EL (cell line): ENCODE measurements at places on chromosomes 12 and 14.

DNA sequence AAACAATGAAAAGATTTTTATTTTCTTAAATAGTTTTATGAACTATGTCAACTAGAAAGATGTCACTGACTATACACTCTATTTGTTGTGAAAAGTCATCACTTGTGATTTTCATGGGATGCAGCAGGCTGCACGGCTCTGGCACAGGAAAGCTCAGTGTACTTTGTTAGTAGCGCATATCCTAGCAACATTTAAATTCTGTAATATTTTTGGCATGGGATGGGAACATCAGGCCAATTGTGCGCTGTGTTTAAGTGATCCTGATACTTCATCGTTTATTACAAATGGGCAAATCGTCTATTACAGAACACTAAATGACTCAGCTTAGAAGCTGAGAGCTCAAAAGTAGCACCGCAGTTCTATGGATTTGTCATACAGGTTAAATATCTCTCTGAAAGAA, 60.7 kb upstream of the SAV1 start:
- no peak for DNase-seq

DNA sequence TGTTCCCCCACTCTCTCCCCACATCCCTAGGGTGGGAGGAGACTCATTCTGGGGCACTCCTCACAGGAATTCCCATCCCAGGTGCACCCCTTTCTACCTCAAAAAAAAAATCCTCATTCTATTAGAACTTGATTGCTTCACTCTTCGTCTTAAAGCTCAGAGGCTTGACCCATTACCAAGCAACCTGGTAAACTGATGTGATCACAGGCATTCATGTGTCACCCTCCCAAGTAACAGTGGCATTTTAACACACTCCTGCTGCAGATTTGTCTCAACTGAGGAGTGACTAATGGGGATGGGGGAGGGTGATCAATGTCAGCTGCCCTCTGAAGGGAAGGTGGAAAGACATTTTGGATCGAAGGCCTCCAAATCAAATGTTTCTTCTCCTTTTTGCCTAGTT, 78.1 kb upstream of the PTHLH start:
- no peak for DNase-seq

DNA sequence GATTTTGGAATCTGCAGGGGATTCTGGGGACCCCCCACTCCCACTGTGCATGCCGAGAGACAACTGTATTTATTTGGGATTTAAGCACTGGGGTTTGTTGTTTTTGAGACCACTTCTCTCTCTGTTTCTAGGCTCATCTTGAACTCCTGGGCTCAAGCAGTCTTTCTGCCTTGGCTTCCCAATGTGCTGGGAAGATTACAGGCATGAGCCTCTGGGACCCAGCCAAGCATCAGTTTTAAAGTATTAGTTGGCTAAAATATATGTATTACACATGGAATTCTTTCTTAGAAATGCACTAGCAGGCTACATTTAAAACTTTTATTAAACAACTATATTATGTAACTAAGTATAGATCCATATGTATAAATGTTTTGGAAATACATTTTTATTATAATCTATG, 78.3 kb downstream of the AEBP2 start:
- no peak for DNase-seq

- no peak for DNase-seq
Measured at GRCh38 chr14:31936115-31936514, 141.0 kb upstream of the ARHGAP5 start.

DNA sequence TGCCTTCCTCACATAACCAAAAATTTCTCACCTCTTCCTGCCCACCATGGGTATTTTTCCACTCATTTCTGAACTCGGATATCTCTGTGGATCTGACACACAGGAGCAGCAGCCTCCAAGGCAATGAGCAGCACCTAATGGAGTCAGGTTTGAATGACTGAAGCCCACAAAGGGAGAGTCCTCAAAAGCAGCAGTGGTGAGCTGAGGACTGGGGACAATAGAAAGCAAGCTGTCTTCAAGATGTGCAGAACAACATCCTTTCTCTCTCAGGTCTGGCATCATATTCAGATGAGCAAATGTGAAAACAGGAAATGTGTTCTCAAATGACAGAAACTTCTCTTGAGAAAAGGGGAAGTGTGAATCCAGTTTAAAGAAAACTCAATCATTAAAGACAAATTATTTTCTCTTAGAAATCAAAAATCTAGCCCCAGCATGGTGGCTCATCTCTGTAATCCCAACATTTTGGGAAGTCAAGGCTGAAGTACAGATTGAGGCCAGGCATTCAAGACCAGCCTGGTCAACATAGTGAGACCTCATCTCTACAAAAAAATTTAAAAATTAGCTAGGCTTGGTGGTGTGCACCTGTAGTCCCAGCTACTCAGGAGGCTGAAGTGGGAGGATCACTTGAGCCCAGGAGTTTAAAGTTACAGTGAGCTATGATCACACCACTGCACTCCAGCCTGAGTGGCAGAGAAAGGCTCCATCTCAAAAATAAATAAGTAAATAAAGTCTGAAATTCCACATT, 54.2 kb downstream of the C12orf42 start:
- no peak for DNase-seq

DNA sequence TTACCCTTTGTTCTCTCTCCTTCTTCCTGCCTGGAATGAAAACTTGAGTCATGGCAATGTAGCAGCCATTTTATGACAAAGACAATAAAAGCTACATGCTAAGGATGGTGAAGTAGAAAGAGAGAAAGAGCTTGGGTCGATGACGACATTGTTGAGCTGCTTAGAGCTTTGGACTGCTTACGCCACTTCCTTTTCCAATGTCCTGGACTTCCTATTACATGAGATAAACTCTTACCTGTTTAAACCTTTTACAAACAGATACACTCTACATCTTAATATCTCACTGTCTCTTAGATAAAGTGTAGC, 70.1 kb downstream of the PEBP1 start:
- no peak for DNase-seq

DNA sequence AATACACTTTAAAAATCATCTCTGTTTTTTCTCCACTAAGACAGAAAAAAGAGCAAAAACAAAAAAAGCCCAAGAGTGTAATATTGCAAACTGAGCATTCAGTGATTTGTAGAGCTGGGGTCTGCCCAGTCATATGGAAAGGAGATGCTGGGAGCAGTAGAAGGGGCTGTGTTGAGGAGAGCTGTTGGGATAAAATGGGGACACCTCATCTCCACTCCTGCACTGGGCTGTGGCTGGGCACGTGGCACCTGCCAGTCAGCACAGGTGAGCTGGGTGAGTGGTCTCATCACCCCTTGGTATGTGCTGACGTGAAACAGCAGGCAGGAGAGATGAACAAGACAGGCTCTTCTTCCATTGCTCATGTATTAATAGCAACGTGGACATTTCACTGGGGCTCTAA, 217.4 kb downstream of the C12orf42 start:
- DNase-seq, result no peak

GRCh38 chr14:31920989-31921650, 156.0 kb upstream of the ARHGAP5 start:
- DNase-seq, result no peak

- peak; percentile 15 for DNase-seq
Measured at GRCh38 chr12:19139615-19140194, 10.2 kb downstream of the PLEKHA5 start.

DNA sequence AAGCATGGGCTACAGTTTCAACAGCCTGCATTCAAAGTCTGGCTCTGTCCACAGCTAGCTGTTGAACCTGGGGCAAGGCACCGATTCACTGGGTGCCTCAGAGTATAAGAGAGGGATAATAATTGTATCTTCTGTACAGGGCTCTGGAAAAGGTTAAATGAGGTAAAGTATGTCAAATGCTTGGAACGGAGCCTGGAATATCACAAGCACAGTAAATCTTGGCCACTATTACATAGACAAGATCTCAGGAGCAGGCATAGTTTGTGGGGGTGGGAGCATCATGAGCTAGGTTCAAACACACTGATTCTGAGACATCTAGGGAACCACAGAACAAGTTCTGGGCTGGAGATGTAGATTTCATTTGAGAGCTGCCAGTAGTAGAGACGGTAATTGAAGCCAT, 203.7 kb upstream of the NUDT4 start:
- peak; percentile 75 for DNase-seq

DNA sequence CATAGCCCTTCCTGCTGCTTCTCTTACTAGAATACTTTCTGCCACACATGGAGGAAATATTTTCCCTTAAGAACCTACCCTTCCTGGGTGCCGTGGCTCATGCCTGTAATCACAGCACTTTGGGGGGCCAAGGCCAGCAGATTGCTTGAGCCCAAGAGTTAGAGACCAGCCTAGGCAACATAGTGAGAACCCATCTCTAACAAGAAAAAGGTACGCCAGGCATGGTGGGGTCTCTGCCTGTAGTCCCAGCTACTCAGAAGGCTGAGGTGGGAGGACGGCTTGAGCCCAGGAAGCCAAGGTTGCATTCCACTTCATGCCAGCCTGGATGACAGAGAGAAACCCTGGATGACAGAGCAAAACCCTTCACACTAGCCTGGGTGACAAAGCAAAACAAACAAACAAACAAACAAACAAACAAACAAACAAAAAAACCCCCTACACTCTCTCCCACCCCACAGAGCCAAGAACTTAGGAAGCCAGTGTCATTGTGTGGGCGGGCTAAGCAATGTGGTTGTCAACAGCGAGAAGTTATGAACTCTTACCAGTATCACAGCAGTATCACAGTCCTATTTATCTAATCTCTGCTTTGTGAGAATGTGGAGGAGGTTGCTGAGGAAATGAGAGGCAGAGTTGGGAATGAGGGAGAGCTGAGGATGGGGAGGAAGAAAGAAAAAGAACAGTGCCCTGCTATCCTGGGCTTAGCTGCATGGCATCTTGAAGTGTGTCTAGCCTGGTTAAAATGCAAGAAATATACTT, 53.8 kb upstream of the CLEC14A start:
- DNase-seq, result no peak

DNA sequence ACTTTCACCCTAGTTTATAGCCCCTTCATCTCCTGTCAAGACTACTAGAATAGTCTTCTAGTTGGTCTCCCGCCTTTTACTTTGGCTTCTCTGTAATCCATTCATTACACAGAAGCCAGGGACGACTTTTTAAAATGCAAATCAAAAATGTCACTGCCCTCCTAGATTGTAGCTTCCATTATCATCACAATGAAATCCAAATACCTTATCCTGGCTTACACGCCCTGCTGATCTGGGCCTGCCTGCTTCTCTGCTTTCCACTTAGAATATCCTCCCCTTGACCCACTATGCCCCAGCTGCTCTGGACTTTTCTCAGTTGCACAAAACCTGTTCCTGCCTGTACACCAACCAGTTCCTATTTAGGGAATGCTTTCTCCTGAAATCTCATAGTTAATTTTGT, 4.5 kb upstream of the EEA1 start:
- DNase-seq, result no peak

DNA sequence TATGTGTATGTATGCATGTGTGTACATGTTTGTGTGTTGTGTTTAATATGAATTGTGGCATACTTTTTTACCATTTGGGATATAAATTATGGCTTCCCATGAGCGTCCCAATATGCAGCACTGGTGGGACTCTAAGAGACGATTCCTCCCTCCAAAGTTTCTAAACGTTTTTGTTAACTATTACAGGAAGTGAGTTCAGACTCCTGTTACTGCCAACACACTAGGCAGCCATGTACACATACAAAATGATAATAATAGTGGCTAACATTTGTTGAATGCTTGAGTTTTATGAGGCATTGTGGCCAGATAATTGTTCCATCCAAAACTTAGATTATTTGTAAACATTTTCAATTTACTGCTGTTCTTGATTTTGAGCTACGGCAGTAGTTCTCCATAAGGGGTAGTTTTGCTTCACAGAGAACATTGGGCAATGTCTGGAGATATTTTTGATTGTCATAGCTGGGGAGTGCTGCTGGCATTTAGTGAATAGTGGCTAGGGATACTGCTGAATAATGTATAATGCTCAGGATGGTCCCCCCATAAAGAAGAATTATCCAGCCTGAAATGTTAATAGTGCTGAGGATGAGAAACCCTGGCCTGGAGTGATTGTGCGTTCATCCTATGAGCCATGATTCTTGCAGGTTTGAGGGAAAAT, 45.1 kb downstream of the ARID2 start:
- DNase-seq, result no peak

DNA sequence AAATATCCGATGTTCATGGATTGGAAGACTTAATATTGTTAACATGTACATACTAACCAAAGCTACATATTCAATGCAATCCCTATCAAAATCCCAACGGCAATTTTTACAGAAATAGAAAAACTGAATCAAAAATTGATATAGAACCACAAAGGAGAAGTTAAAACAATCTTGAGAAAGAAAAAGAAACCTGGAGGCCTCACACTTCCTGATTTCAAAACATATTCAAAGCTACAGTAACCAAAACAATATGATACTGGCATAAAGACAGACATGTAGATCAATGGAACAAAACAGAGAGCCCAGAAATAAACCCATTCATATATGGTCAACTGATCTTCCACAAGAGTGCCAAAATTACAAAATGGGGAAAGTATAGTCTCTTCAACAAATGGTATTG, 5.4 kb upstream of the PELI2 start:
- no peak for DNase-seq

DNA sequence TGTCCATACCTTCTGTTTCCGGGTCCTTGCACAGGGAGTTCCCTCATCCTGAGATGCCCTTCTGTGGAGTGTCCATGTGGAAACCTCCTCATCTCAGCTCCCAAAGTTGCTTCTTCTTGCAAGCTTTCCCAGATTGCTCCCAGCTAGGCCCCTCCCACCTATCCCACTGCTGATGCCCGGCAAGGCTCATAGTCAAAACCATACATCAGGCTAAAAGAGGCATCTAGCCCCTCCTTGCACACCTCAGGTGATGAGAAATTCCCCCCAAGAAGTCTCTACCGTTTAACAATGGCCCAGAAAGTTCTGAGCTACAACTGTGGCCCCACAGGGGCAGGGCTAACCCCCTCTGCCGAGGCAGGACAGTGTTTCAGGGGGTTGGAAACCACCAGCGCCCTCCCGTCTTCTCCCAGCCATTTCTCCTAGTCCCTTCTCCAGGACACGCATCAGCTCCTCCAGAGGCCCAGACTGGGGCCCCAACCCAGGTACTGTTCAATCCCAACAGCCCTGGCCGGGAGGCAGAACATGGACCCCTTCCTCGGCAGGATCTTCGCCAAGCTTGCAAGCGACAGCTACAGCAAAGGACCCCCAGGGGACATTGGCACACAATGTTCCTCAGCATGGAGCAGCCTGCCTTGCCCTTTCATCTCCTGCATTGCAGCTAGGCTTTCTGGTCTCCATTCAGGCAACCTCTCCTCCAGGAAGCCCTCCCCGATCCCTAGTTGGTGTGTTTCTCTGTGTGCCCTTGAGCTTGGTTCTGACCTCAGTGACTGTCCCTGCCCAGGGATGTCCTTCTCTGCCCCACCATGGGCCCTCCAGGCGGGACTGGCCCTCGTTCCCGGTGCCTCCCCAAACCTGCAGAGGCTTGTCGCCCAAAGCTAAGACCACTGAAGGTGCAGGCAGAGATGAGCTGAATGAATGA, 4.5 kb upstream of the BEGAIN start:
- no peak for DNase-seq

DNA sequence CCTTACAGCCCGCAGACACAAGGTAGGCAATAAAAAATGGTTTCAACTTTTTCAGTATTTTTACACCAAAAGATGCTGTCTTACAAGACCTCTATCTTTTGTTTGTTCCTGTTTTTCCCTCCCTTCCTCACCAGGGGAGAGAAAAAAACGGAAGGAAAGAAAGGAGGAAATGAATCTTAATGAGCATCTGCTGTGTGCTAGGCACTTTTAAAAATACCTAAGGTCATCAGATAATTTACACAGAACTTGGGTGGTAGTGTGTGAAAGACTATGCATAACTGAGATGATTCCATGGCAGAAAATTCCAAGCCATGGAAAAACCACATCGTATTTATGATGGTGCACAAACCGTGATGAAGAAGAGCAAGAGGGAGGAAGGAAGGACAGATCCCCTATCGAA, 121.2 kb downstream of the DIP2B start:
- no peak for DNase-seq
